ENCODE measurements at places on chromosomes 16 and 17. TPM values are rescaled to one million over a fixed set of nuclear protein-coding genes. Genes with fewer than 3 reads are reported as not detected.
A peak's percentile ranks its signal among the peaks of the same experiment; 100 is the strongest.

DNA sequence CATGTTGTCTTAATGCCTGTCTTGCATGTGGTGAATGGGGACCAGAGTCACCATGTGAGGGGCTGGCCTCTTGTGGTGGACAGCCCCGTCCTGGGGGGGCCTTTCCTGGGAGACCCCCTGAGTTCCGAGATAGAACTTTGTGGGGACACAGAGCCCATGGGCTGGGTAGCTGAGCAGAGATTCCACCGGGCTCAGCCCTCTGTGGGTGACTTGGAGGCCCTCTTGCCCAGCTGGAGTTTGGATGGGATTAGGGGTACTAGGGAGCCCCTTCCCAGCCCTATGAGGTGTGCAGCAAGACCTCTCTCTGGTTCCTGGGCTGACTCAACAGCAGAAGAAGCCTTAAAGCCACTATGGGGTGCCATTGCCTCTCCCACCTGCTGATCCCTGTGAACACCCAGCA, 38.1 kb downstream of the MRC2 start:
- no peak for DNase-seq

GRCh38 chr17:68706356-68706920, 105.3 kb upstream of the FAM20A start:
- DNase-seq: peak; percentile 25

Gene TBX2
- 66.4 TPM for total RNA-seq

Gene TNRC6C
- total RNA-seq: 29.4 TPM

DNA sequence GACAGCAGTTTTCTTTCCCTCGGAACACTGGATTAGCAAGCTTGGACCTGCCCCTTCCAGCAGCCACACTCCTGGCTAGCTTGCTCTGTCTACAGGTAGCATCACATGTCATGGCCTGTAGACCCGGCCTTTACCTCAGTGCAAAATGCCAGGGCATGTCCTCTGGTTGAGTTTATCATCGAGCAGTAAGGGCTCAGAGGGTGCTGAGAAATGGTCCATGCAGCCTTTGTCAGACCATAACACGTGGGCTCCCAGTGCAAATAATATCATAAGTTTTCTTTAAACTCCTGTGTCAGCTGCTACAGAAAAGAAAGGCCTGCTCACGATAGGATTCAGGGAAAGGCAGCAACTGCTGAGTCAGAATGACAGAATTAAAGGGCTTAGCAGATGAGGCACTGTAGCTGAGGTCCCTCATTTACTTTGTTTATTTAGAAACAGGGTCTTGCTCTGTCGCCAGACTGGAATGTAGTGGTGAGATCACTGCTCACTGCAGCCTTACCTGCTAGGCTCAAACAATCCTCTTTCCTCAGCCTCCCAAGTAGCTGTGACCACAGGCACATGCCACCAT, 8.0 kb upstream of the GNA13 start:
- DNase-seq: peak; percentile 40

GRCh38 chr17:71247441-71248015, 873.3 kb upstream of the SOX9 start:
- no peak for DNase-seq

Gene TRPV2
- 18.2 TPM for total RNA-seq

Gene WNK4
- 14.9 TPM for total RNA-seq

Gene CCDC144A
- 7.6 TPM for total RNA-seq

Gene C16orf92
- not detected for total RNA-seq

- DNase-seq: no peak
These were observed 293.1 kb upstream of the N4BP1 start for GRCh38 chr16:48903039-48903438.

Gene KRTAP3-2
- not detected for total RNA-seq

- DNase-seq: peak; percentile 64
These were observed 56.3 kb upstream of the CDH11 start for GRCh38 chr16:65178151-65178550.

GRCh38 chr17:68513932-68514331, 1.7 kb downstream of the PRKAR1A start:
- DNase-seq: peak; percentile 14

GRCh38 chr16:66652661-66653360, 43.7 kb downstream of the CMTM4 start:
- no peak for DNase-seq

DNA sequence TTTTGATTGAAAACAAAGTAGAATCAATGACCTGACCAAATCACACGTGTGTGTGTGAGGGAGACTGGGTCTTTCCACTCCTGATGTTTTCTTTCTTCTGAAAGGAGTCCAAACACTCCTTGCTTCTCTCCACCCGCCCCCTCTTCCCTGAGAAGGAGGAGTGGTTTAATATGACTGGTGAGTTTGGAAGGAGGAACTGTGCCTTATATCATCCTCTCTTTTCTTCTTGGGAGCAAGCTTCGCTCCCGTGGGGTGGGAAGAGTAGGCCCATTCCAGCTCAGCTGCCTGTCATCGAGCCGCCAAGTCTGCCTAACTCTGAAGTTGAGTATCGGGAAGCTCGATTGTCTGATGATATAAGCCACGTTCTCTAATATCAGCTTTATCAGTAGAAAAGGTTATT, 96.5 kb downstream of the YPEL2 start:
- no peak for DNase-seq

Data from kidney (tissue), 22 donors.